ENCODE measurements at places on chromosomes 5 and 9. TPM values are rescaled to one million over a fixed set of nuclear protein-coding genes. Genes with fewer than 3 reads are reported as not detected.

PCSK1 gene
- 3.6 TPM for total RNA-seq

PAEP gene
- not detected for total RNA-seq

SPINK4 gene
- 214 TPM for total RNA-seq

FST gene
- 3.2 TPM for total RNA-seq

TCERG1 gene
- 61.7 TPM for total RNA-seq

FAM81B gene
- total RNA-seq: not detected

MLLT3 gene
- 44.6 TPM for total RNA-seq

BTNL3 gene
- 38.0 TPM for total RNA-seq

PTGDS gene
- 26.1 TPM for total RNA-seq

MTMR12 gene
- total RNA-seq: 23.2 TPM

Data from colonic mucosa (tissue), 4 donors.